ENCODE measurements at places on chromosomes 2 and 18.

- DNase-seq = no peak
Measured at GRCh38 chr2:195320413-195320973, 336.5 kb upstream of the SLC39A10 start.

DNA sequence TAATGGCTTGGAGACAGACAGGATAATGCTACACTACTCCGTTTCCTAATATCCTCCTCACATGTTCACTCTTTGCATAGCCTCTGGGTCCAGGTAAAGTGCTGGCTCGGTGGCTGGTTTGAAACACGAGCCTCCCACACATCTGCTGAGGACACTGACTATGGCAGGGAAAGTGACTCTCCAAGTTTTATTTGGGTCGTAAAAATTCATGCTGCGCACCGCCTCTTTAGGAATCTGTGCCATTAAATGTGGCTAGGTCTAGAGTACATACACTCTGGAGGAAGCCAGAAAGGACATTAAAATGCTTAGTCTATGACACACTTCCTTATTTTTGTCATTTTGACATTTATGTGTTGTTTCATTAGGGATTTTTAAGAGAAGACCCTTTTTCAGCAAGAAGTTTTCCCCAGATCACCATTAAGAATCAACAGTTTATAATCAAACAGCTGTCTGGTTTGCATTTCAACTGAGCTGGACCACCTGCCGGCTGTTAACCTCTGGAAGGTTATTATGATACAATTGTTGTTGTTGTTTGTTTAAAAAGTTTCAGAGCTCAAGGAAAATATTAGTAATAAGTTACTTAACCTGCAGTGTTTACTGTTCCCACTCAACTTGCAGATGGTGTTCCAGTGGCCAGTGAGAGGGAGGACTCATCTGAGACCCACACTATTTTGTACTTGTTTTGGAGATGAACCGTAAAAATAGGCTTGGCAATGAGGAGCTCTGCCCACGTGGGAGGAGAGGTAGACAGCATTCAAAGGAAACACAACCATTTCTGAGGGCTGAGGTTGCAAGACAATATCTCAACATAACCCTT, 443.3 kb upstream of the MEIS1 start:
- DNase-seq = no peak

- DNase-seq = no peak
Measured at GRCh38 chr2:96684883-96685576, 42.5 kb downstream of the FER1L5 start.

GRCh38 chr2:64359171-64359891, 94.6 kb upstream of the LGALSL start:
- no peak for DNase-seq

DNA sequence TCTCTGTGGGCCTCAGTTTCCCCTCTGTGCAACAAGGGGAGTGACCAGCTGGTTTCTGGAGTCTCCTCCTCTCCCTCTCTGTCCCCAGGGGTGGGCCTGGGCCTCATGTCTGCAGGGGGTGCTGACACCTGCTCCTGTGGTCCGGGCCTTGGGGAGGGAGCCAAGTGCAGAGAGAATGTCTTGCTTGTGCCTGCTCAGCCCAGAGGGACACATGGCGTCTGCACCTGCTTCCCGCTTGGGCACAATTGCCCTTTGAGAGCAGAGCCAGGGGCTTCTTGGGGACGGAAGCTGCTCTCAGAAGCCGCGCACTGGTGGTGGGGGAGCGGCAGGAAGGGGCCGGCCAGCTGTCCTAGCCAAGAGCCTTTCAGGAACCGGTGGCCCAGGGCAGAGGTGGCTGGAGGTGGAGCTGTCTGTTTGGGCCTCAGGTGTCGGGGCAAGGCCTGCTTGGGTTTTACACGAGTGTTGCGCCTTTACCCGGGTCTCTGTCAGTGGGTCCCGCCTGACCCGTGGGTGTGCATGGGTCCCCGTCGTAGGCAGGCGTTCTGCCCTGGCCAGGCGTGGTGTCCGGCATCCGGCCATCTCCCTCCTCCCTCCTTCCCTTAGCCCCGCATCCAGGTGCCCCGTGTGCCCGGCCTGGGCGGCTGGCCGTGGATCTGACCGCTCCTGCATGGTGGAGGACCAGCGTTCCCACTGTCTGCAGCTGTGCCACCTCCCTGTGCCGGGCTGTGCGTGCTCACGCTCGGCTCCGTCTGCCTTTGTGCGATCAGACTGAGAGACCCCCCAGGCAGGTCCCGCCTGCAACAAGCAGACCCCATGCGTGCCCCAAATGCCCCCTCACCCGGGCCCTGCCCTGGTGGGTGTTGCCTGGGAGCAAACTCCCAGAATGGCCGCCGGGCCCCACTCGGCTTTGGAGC, 4.0 kb downstream of the NEU4 start:
- DNase-seq = no peak

DNA sequence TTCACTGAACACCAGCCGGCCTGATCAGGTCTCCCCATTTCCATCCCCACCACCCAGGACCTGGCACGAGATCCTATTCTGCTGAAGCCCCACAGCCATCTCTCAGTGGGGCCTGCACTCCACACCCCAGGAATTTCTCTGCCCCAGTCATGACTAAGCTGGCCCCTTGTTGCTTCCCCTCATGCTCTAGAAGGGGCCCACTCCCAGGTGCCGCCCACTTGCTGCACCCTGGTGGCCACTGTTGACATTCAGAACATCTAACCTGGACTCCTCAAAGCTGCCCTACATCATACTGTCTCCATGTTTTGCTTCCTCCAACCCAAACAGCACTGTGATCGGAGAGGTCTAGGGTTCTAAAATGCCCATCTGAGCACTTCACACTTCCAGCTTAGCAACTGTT, 90.7 kb upstream of the KLHL29 start:
- no peak for DNase-seq

- no peak for DNase-seq
Measured at GRCh38 chr2:168526641-168527040, 70.6 kb downstream of the CERS6 start.

DNA sequence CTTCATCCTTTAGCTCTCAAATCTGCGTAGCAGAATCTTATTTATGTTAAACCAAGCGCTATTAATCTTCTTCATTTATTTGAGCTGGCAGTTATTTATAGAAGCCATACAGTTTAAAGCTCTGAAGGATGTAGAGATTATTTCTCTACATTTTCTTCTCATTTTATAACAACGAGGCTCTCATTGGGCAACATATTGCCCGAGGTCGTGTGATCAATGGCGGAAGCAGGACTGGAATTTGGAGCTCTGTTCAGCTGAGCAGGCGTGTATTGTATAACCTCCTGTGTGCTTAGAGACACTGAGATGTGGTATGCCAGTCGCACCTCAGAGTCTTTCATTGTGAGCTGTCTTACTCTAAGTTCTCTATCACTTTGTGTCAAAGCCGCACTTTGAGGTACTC, 17.5 kb upstream of the DRC1 start:
- no peak for DNase-seq

Measured in NCI-H2081 treated with DMSO at 0.1 percent for 48 hours (cell line).